NCI-H2029 (cell line): ENCODE measurements at places on chromosomes 4 and X.
A peak's percentile ranks its signal among the peaks of the same experiment; 100 is the strongest.

- no peak for DNase-seq
Measured at GRCh38 chr4:27318740-27319139, 458.1 kb downstream of the STIM2 start.

DNA sequence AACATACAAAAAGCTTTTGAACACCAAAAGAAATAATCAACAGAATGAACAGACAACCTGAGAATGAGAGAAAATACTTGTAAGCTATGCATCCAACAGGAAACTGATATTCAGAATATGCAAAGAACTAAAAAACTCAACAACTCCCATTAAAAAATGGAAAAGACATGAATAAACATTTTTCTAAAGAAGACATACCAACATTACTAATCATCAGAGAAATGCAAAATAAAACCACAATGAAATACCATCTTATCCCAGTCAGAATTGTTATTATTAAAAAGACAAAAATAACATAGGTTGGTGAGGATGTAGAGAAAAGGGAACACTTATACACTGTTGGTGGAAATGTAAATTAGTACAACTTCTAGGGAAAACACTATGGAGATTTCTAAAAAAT is 1161.9 kb downstream of the PCDH19 start:
- no peak for DNase-seq

GRCh38 chr4:73070074-73070390 is 516 bp upstream of the COX18 start:
- peak; percentile 59 for DNase-seq

DNA sequence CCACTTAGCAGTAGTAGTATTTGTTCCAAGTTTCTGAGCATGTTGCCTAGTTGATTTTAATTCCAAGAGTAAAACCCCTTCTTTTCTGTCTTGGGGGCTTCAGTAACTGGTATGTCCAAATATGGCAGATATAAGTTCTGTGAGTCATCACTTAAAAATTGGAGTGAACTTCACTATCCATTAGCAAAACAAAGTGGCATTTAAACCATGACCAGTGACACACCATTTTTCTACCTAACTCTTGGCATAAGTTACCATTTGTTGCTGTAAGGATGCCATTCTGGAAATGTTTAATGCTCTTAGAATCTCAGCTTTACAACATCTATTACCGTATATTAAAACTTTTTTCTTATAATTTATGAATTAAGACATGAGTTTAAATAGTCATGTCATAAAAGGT is 102.0 kb downstream of the CBR4 start:
- no peak for DNase-seq

DNA sequence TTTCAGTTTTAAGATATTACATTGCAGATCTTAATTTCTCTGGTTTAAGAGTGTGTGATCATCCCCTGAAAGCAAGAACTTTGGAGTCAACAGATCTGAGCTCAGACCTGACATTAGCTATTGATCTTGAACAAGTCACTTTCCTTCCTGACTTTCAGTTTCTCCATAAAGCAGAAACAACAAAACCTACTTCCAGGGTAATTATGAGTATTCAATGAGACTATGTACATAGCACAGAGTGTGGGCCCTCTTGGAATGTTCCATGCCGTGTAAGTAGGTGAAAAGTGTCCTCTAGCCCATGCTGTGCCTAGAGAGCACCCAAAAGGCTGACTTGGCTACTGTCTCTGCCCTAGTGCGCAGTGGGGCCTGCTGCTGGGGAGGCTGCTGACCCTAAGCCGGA is 188.0 kb upstream of the RPL34 start:
- no peak for DNase-seq

DNA sequence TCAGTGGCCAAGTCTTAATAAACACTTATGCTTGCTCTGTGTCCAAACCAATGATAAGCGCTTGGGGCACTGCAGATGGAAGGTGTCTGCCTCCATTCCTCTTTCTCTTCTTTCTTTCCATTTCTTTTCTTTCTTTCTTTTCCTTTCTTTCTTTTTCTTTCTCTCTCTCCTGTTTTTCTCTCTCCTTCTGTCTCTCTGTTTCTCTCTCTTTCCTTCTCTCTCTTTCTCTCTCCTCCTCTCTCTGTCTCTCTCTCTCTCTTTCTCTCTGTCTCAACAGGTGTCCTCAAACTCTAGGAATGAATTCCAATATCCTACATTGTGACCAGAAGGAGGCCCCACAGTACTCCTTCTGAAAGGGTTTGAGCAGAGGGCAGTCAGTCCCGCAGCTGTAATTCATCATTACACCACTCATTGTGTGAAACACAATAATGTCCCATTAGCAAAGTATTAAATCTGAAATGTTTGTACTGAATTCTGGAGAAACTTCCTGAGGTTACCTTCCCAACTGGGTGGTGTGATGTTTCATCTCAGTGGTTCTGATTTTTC is 66.5 kb upstream of the PAGE1 start:
- no peak for DNase-seq

DNA sequence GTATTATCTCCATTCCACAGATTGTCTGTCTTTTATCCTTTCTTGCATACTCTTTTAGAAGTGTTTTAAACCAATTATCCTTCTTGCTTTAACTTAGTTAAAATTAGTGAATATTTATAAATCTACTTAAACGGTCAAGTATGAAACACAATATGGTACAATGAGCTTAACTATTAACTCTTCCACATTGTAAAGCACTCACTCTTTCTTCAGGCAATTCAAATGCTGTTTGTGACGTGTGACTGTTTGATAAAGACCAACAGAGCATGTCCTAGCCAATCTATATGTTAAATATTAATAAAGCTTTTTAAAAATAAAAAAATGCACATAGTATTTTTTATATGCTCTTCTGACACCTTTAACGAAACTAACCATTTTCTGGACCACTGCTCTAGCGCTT is 192.7 kb downstream of the ARAP2 start:
- DNase-seq, result no peak

GRCh38 chr4:181608181-181608580 is 635.0 kb upstream of the TENM3 start:
- DNase-seq, result no peak

DNA sequence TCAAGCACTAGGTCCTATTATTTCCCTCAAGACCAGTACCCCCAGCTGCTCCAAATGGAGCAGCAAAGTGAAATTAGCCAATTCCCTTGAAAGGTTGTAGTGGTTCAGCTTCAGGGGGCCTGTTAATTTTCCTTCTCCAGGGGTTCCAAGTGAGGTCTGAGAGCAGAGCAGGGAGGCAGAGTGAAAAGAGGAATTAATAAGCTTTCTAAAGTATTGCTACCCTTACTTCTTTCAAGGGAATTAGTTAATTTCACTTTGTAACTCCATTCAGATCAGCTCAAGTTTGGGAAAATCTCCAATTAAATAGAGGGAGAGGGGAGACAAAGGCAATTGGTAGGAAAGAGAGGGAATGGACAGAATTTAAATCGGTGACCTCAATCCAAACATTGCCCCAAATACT is 78.7 kb upstream of the SLC7A11 start:
- no peak for DNase-seq

DNA sequence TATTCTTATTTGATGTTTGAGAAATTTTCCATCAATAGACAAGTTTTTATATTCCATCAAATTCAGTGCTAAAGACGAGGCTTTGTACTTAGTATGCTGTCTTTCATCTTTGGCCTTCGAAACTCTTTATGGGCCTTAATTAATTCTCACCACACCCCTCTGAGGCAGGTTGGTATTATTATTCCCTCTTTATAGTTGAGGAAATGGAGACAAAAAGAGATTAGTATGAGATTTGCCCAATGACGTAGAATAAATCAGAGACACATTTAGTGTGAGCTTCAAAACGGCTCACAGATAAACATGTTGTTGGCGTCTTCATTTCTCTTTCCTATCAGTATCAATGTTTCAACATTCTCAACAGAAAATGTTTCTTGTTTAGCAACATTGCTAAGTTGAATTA is 35.9 kb upstream of the PTPN13 start:
- no peak for DNase-seq

- no peak for DNase-seq
Measured at GRCh38 chr4:169119536-169119935, 109.5 kb upstream of the CBR4 start.

GRCh38 chrX:1440506-1440905 is 12.2 kb downstream of the ASMTL start:
- DNase-seq, result no peak

DNA sequence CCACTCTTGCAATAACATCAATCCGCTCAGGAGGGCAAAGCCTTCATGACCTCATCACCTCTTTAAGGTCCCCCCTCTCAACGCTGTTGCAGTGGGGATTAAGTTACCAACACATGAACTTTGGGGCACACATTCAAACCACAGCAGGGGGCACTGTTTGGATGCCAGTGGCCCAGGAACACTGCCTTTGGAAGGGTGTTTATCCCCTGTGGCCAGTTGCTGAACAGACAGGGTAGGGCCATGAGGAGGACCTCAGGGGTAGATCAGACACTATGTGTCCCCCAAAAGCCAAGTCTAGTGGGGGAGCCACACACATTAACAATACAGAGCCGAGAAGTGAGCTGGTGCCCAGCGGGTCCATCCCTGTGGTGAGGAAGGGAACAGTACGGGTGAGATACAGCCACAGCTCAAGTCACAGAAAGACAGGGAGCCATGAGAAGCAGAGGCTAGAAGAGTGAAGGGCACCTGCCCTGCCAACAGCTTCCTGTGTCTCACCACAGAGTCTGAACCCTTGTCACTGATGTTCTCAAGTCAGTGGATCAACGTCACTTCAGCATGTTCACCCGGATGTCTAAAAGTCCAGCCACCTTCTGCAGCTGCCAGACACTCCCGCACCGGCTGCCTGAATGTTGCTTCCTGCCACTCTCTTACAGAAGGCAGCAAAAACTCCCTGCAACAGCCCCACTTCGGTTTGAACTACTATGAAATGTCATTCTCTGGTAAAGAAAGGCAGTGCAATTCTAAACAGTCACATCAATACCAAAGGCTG is 19.9 kb upstream of the MXD4 start:
- DNase-seq, result no peak

- DNase-seq, result peak; percentile 39
Measured at GRCh38 chr4:82585690-82586435, 24.1 kb upstream of the TMEM150C start.

DNA sequence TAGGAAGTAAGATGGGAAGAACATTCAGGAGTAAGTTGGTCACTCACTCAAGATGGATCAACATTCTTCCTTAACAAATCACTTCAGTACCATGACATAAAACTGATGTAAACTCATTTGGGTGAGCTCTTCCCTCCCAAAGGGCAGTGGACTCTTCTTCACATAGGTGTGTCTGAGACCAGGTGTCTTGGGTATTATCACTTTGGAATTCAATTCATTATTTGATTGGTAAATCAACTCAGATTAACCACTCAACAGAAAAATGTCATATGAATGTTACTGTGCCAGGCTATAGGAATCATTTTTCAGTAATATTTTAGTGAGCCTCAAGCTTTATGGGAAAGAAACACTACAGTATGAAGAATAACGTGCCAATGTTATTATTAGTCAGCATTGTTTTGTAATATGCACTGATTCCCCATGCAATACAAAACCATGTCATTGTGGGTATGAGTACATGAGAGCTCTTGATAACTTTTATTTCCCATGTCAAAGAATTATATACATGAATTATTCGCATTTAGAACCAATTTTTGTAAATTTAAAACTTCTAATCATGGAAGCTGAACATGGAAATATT is 58.6 kb upstream of the ETNPPL start:
- no peak for DNase-seq

- DNase-seq, result no peak
Measured at GRCh38 chr4:157521906-157522305, 301.4 kb downstream of the GRIA2 start.

DNA sequence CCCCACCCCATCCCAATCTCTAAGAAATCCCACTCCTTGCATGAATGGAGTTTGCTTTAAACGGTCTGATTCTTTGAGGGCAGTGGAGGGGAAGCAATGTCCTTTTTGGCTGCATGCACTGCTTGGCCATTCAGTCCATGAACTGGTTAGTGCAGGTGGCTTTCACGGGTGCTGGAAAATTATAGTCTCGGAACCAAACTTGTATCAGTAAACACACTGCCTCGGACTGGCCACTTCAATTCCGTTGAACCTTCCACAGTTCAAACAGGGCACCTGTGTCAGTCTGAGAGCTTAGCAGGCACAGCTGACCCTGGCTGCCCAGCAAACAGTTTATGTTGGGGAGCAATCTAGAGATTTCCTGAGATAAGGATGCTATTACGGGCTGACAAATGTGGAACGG is 255.6 kb downstream of the DHX15 start:
- no peak for DNase-seq

- no peak for DNase-seq
Measured at GRCh38 chr4:147491086-147491485, 10.2 kb downstream of the EDNRA start.

- no peak for DNase-seq
Measured at GRCh38 chr4:52350926-52351325, 299.8 kb downstream of the SPATA18 start.

GRCh38 chrX:120559804-120560203 is 958 bp downstream of the CUL4B start:
- peak; percentile 3 for DNase-seq

DNA sequence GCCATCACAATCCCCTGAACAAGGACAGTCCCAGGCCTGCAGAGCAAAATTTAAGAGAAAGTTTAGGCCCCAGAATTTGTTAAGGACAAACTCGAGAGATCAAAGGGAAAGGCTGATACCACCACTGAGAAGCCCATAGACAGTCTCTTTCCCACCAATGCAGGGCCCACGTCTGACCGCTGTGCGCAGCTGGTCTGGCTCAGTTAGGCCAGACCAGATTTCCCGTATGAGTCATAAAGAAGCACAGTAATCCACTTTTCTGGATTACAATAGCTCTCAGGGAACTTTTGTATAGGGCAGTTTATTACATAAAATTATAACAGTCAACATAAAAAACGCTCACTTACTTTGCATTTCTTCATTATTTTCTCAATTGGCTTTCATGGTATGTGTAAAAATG is 259.5 kb downstream of the RCHY1 start:
- DNase-seq, result no peak

- DNase-seq, result no peak
Measured at GRCh38 chr4:123232439-123232838, 164.2 kb upstream of the SPRY1 start.

DNA sequence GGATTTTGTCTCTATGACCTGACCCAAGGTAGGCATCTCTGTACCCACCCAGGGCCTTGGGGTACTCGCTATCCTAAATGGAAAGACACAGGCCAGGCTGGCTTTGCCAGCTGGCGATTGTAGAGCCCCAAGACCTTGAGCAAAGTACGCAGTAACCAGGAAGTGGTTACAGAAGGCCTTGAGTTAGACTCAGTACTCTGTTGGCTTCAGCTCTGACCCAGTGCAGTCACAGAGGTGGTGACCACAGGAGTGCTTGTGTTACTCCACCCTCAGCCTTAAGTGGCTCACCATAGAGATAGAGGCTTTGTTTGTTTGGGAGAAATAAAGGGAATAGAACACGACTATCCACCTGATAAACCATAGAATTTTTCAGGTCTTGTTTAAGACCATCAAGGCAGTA is 880.5 kb upstream of the POU3F4 start:
- no peak for DNase-seq

- DNase-seq, result no peak
Measured at GRCh38 chr4:124839786-124840390, 127.4 kb upstream of the ANKRD50 start.

- no peak for DNase-seq
Measured at GRCh38 chrX:111543212-111543741, 31.8 kb downstream of the SERTM2 start.
